ENCODE measurements at places on chromosomes 2 and 18. TPM values are rescaled to one million over a fixed set of nuclear protein-coding genes. Genes with fewer than 3 reads are reported as not detected.

ALPP gene
- total RNA-seq = 47.5 TPM

DNA sequence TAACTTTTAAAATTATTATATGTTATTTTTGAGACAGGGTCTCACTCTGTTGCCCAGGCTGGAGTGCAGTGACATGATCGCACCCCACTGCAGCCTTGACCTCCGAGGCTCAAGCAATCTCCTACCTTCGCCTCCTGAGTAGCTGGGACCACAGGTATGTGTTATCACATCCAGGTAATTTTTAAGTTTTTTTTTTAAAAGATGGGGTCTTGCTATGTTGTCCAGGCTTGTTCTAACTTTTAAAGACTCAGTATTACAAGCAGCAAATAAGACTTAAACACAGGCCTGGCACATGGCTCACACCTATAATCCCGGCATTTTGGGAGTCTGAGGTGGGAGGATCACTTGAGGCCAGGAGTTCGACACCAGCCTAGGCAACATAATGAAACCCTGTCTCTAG is 101.2 kb downstream of the ASXL2 start:
- no peak for DNase-seq

SKOR2 gene
- not detected for total RNA-seq

DNA sequence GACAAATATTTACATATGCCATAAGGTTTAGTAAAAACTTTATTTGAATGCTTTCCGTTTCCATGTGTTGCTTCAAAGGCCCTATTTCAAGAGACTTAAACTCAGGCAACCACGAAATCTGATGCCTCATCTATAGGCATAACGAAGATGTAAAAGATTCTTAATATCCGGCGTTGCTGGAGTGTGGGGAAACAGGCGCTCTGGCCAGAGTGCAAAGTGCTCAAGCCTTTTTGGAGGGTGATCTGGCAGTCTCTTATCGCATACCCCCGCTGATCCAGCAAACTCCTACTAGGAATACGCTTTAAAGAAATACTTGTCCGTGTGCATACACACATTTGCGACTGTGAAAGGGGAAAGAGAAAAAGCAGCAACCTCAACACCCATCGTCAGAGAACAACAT is 108.8 kb downstream of the NOL10 start:
- DNase-seq = no peak

C2orf15 gene
- 16.9 TPM for total RNA-seq

IL1RL1 gene
- 0.55 TPM for total RNA-seq
